ENCODE measurements at places on chromosomes 5 and 9.

GRCh38 chr9:87420884-87421283, 76.8 kb upstream of the DAPK1 start:
- no peak for DNase-seq

DNA sequence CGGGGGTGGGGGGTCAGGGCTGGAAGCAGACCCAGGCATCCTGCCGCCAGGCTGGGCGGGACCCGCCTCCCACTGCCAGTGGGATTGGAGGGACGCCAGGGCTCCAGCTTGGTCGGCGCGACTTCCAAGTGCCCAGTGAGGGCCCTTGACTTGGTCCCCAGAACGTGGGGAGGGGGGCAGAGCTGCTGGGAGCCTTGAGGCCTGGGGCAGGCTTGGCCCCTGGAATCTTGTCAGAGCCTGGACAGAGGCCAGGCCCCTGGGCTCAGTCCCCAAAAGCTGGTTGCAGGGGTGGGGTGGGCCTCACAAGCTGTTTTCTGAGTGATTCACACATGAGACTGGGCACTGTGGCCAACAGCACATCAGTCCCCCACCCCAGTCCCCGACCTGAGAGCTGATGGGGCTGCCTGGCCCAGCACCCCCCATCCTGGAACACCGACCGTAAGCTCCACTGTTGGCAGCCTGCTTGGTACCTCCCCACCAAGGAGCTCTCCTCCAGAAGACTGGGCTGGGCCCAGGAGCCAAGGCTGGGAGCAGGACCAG, 526 bp downstream of the CLIC3 start:
- no peak for DNase-seq

- DNase-seq = no peak
These were observed 58.6 kb downstream of the LNPEP start for GRCh38 chr5:96994493-96994892.

DNA sequence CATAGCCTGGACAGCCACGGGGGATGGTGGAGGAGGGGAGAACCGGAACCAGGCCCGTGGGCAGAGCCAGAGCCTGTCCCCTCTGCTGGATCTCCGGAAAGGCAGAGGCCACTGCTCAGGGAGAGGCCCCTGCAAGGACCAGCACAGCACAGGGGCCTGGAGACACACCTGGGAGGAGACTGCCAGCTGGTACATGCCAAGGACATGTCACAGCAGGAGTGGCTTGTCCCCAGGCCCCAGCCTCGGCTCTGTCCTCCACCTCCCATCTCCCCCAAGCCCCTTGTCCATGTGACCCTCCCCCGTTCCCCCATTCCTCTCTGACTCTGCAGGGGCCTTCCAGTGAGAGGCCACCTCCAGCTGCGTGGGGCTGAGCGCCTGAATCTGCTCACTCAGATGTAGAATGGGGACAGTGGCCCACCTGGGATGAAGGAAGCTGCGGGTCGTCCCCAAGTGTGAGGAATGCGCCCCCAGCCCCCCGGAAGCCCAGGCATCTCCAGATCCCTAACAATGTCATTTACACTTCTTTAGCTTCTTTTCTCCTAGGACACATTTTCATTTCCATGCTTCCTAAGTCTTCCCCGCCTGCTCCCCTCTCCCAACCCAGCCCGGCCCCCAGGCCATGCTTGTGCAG, 349.6 kb upstream of the IRX2 start:
- DNase-seq = no peak
